ENCODE measurements at places on chromosomes 2 and 18.

- no peak for DNase-seq
These were observed 1.1 kb upstream of the NEDD4L start for GRCh38 chr18:58042826-58043490.

GRCh38 chr2:132953771-132954170 lies 283.8 kb upstream of the LYPD1 start:
- DNase-seq, result no peak

- no peak for DNase-seq
These were observed 323.4 kb upstream of the UBE2E3 start for GRCh38 chr2:180657054-180657453.

- no peak for DNase-seq
These were observed 193.1 kb upstream of the CXCR4 start for GRCh38 chr2:136310797-136311603.

- no peak for DNase-seq
These were observed 167.3 kb downstream of the MREG start for GRCh38 chr2:215845839-215846586.

- no peak for DNase-seq
These were observed 73.7 kb downstream of the NCAPH start for GRCh38 chr2:96409081-96409819.

GRCh38 chr18:23196119-23197007 lies 61.1 kb downstream of the CABLES1 start:
- no peak for DNase-seq

DNA sequence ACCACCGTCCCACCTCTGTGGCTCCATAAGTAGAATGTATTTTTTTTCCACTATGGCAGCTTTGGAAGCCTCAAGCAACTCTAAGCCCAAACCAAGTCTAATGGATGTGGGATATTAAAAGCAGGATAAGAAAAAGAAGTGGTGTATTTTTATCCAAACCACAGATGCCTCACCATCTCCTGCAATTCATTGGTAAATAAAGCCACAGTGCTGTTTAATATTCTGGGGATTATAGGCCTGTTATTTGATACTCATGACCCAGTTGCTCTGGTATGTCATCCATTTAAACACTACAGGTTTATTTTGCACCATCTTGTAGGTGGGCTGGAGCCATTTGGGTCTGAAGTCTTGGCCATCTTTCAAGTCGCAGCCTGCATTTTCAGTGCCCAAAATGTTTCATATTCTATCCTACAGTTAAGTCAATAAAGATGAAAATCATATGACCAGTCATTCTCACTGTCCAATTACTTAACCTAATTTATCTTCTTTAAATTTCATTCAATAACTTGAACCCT lies 279.5 kb upstream of the EPHA4 start:
- DNase-seq, result no peak

- DNase-seq, result no peak
These were observed 36.7 kb upstream of the TTC39C start for GRCh38 chr18:23977719-23978483.

DNA sequence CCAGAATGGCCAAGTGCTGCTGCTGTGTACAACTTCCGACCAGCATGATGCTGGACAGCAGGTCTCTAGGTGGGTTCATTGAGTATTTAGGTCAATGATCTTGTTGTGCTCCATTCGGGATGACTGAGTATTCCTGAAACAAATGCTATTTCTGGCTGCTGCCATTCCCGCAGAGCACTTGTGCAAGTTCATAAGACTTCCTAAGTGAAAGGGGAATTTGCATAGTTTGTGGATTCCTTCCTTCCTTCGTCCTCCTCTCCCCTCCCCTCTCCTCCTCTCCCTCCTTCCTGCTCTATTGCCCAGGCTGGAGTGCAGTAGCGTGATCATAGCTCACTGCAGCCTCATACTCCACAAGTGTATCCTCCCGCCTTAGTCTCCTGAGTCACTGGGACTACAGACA lies 40.4 kb downstream of the LDLRAD4 start:
- no peak for DNase-seq
